ENCODE measurements at places on chromosomes 11 and 22.

DNA sequence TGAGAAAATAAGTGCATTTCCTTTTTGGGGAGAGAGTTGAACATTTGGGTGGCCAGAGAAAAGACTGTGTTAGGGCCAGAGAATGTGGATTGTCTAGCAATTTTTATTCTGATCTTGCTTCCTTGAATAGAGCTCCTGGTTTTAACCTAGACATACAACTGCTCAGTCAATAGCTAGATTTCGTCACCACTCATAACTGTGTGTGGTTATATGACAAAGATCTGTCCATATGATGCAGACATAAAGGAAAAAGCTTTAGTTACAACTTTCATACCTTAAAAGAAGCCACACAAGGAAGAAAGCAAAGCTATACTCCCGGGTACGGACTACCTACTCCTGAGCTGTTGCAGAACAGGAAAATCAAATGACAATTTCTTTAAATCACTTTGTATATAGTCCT is 37.2 kb downstream of the MS4A6A start:
- H3K27ac ChIP-seq, result no peak overlapping the region
- H3K36me3 ChIP-seq, result no peaks in the 10 kb centered on the region
- no peaks in the 10 kb centered on the region for H3K4me1 ChIP-seq
- H3K4me3 ChIP-seq, result no peak overlapping the region
- no peaks in the 10 kb centered on the region for H3K27me3 ChIP-seq
- DNase-seq, result no peak

GRCh38 chr22:29706486-29706885 is 13.3 kb upstream of the CABP7 start:
- H3K27ac ChIP-seq, result no peak overlapping the region
- peaks cover 36% of the 10 kb centered on the region for H3K27me3 ChIP-seq
- no peaks in the 10 kb centered on the region for H3K36me3 ChIP-seq
- H3K4me1 ChIP-seq, result peaks cover 8% of the 10 kb centered on the region
- H3K4me3 ChIP-seq, result no peak overlapping the region
- DNase-seq, result no peak

DNA sequence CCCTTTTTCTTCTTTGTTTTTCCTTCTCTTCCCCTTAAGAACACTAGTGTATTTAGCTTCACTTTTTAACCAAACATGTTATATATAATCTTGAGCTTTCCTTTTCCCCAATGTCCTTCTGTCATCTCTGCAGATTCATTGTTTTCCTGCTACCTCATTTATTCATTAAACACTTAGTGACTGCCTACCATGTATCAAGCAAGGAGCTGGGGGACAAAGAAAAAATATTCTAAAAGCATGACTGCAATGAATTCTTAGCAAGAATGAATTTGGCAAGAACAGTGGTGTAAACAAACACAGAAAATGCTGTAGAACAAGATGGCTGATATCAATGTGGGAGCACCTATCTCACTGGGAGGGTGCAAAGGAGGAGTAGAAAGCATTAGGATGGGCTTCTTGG is 247.0 kb upstream of the CCDC90B start:
- H3K27me3 ChIP-seq, result peaks cover 6% of the 10 kb centered on the region
- H3K36me3 ChIP-seq, result no peaks in the 10 kb centered on the region
- H3K4me3 ChIP-seq, result no peak overlapping the region
- no peak for DNase-seq
- H3K4me1 ChIP-seq, result no peaks in the 10 kb centered on the region

GRCh38 chr11:74775762-74776161 is 27.1 kb downstream of the RNF169 start:
- H3K4me3 ChIP-seq, result no peak overlapping the region
- no peaks in the 10 kb centered on the region for H3K36me3 ChIP-seq
- 0 out of 2 replicates have a peak overlapping the region, but pooled peaks have one; percentile 14 for H3K27ac ChIP-seq
- peaks cover 53% of the 10 kb centered on the region for H3K4me1 ChIP-seq

- H3K4me3 ChIP-seq, result no peak overlapping the region
- peaks cover 23% of the 10 kb centered on the region for H3K4me1 ChIP-seq
- H3K27me3 ChIP-seq, result peaks cover 4% of the 10 kb centered on the region
- H3K36me3 ChIP-seq, result no peaks in the 10 kb centered on the region
- DNase-seq, result no peak
- H3K27ac ChIP-seq, result no peak overlapping the region
Observed at GRCh38 chr11:46533396-46534100, 60.3 kb downstream of the AMBRA1 start.

- H3K27ac ChIP-seq, result peak overlapping the region; percentile 67
- peaks cover 48% of the 10 kb centered on the region for H3K4me1 ChIP-seq
- peak overlapping the region; percentile 63 for H3K4me3 ChIP-seq
- DNase-seq, result peak; percentile 98
Observed at GRCh38 chr11:63871962-63872799, 33.3 kb downstream of the MARK2 start.

DNA sequence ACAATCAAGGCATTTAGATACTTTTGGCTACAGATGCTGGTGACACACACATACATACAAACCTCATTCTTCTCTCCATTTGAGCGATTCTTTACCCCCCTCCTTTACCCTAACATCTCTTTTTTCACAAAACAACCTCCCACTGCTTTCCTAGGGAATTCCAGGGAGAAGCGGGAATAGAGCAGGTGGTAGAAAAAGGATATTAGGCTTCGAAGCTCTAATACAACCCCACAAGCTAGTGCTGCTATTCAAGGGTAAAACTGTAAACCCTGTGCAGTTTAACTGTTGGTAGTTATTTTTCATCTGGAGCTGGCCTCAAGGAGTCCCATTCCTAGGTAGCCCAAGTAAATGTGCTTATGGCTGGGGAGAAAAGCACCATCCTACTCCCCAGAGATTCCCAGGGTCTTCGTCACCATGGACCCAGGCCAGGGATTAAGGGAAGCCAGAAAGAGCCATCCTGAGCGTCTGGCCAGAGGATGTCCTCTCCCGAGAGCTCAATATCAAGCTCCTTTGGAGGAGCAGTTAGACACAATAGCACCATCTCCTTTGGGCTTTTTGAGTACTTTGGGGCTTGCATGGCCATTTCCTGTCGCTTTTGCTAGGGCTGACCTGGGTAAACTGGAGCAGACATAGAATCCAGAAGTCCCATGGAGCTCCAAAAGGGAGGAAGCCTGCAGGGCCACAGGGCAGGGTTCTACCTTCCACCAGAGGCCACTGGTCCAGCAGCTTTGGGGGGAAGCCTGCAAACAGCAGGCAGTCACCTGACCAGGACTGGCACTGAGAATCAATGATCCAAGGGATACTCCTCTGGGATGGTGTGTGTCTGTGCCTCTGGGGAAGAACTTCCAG is 3.1 kb downstream of the MAML2 start:
- peak overlapping the region; percentile 95 for H3K27ac ChIP-seq
- no peak for DNase-seq
- peak overlapping the region; percentile 95 for H3K4me3 ChIP-seq
- H3K4me1 ChIP-seq, result peaks cover 72% of the 10 kb centered on the region
